ENCODE measurements at places on chromosomes 11 and 22. TPM values are rescaled to one million over a fixed set of nuclear protein-coding genes. Genes with fewer than 3 reads are reported as not detected.

C11orf21 gene
- 71.7 TPM for total RNA-seq

RAB3IL1 gene
- total RNA-seq: not detected

- H3K27me3 ChIP-seq: no peaks in the 10 kb centered on the region
- DNase-seq: no peak
- H3K27ac ChIP-seq: no peak overlapping the region
These were observed 169.6 kb upstream of the SYN3 start for GRCh38 chr22:33227791-33228190.

GRCh38 chr22:26124991-26125725 is 44.1 kb upstream of the SEZ6L start:
- no peaks in the 10 kb centered on the region for H3K4me1 ChIP-seq
- no peak overlapping the region for H3K4me3 ChIP-seq
- no peak overlapping the region for H3K27ac ChIP-seq

SYT8 gene
- not detected for total RNA-seq

DNA sequence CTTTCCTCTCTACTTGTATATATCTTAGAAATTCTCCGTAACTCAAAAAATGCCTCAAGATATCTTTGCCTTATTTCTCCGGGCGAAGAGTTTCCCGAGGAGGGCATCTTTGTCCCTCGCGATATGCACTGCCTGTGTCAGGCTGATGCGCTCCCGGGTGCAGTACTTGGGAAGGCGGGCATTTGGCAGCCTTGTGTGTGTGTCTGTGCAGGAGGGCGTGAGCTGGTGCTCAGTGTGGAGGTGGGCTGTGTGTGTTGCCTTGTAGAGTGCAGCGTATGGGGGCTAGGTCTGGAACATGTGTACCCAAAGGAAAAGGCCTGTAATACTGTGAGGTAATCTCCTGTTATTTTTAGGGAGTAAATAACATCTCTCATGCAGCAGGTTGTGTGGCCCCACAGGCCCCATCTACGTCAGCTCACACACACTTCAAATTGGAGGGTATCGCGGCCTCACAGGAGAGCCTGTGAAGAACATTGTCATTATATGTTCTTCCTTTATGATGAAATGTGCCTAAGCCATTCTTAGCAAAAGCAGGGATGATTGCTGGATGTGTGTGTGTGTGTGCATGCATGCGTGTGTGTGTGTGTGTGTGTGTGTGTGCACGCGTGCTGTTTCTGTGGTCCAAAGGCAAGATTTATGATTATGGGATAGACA is 77.5 kb downstream of the KCNJ1 start:
- H3K4me1 ChIP-seq: peaks cover 2% of the 10 kb centered on the region
- DNase-seq: no peak
- H3K27ac ChIP-seq: no peak overlapping the region
- H3K36me3 ChIP-seq: peaks cover 88% of the 10 kb centered on the region
- H3K27me3 ChIP-seq: no peaks in the 10 kb centered on the region

CYP2D6 gene
- 7.5 TPM for total RNA-seq

MMP13 gene
- total RNA-seq: not detected

DNA sequence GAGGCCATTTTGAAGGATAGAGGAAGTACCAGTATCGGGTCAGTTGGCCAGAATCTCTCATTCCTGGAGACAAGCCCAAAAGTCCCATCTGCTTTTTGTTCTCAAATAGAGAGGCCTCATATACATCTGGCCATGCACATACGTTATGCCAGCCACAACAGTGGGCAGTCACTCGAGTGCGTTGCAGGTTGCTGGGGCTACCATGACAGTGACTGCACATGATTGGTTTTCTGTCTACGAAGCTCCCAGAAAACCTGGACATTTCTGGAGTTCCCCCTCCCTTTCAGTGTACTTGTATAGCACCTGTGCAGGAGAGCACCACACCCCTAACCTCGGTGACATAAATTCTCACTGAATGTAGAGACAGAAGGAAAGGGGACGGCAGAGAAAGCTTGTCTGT is 62.1 kb downstream of the C22orf31 start:
- no peaks in the 10 kb centered on the region for H3K4me1 ChIP-seq
- H3K27ac ChIP-seq: no peak overlapping the region
- no peaks in the 10 kb centered on the region for H3K36me3 ChIP-seq
- no peak for DNase-seq
- H3K27me3 ChIP-seq: peaks cover 6% of the 10 kb centered on the region
- no peak overlapping the region for H3K4me3 ChIP-seq

C1QTNF5 gene
- total RNA-seq: not detected

- no peak overlapping the region for H3K27ac ChIP-seq
- H3K27me3 ChIP-seq: no peaks in the 10 kb centered on the region
- DNase-seq: peak; percentile 39
- no peak overlapping the region for H3K4me3 ChIP-seq
- peaks cover 14% of the 10 kb centered on the region for H3K4me1 ChIP-seq
These were observed 10.5 kb downstream of the TOLLIP start for GRCh38 chr11:1298695-1299492.

PATL1 gene
- total RNA-seq: 51.8 TPM

GDPD4 gene
- total RNA-seq: not detected

PNPLA3 gene
- total RNA-seq: not detected

NNMT gene
- not detected for total RNA-seq

GRCh38 chr11:101863361-101863760 is 51.4 kb upstream of the CEP126 start:
- no peaks in the 10 kb centered on the region for H3K36me3 ChIP-seq
- no peaks in the 10 kb centered on the region for H3K4me1 ChIP-seq
- DNase-seq: no peak
- no peak overlapping the region for H3K4me3 ChIP-seq

DNA sequence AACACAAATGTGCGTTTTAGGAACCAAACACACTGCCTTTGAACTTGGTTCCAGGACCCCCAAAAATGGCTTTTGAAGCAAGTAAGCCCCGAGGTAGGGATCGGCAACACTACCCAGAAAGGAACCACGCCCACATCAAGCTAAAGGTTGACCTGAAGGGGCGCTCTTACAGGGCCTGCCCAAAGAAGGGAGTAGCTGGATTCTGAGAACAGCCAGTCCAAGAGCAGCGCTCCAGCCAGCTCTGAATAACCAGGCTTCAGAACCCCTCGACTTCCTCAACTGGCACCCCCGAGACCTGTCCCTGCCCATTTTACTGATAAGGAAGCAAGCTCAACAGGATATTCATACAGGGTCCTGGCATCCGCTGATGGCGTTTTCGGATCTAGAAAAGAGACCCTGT is 18.9 kb upstream of the MOB2 start:
- H3K4me1 ChIP-seq: peaks cover 37% of the 10 kb centered on the region
- DNase-seq: no peak

DNA sequence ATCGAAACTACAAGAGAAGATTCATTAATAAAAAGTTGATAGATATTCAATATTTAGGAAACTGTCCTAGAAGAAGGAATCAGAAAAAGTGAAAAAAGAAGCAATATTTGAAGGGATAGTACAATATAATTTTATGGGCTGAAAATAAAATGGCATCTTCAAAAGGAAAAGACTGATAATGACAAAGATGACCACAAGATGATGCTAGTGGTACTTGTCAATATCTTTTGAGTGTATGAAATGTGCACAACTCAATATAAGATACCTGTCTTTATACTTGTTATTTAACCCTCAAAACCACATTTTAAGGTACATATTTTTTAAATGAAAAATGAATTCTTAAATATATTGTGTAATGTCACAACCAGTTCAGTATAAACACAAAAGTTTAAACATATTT is 1059.6 kb upstream of the RAG2 start:
- no peak for DNase-seq
- no peaks in the 10 kb centered on the region for H3K4me1 ChIP-seq
- H3K27ac ChIP-seq: no peak overlapping the region

- peaks cover 2% of the 10 kb centered on the region for H3K27me3 ChIP-seq
- no peak overlapping the region for H3K4me3 ChIP-seq
- no peak for DNase-seq
- H3K27ac ChIP-seq: no peak overlapping the region
- H3K4me1 ChIP-seq: no peaks in the 10 kb centered on the region
These were observed 2.4 kb downstream of the UBQLN3 start for GRCh38 chr11:5507177-5507932.

DNA sequence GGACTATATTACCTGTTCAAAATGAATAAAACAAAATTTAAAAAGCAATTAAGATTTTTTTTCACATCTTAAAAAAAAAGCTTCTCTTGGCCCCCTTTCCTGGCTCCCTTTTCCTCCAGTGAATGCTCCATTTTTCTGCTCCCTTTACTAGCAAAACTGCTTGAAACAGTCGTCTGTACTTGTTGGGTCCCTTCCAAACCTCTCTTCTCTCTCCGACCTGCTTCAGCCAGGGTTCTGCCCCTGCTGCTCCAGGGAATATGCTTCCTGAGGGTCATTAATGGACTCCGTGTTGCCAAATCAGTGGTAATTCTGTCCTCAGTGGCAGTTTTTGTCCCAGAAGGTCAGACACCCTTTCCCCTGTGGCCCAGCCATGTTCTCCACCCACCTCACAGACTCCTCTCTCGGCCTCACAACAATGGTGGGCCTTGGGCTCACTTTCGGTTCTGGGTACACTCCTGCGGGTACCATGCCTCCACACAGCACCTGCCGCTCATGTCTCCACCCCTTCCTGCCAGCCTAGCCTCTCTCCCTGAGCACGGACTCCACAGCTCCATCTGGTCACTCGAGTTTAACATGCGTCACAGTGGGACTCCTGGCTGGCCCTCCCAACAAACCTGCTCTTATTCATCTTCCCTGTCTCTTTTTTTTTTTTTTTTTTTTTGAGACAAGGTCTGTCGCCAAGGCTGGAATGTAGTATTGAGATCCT is 7.8 kb upstream of the POLR3H start:
- no peak overlapping the region for H3K4me3 ChIP-seq
- H3K27ac ChIP-seq: no peak overlapping the region
- H3K36me3 ChIP-seq: no peaks in the 10 kb centered on the region
- H3K4me1 ChIP-seq: no peaks in the 10 kb centered on the region

DNA sequence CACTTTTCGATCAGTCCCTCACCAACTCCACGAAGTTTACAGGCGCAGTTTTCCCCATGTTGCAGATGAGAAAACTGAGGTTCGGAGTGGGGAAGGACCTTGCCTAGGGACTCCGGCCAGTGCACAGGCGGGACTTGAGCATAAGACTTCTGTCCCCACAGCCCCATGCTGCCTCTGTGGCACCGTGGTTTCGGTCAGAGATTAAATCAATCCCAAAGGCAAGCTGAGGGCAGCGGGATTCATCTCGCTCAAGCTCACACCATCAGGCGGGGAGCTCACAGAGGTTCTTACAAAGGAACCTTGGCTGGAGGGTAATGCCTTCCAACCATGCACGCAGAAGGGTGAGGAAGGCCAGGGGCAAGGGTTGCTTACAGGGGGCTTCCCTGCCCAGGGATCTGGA is 115.5 kb downstream of the PHF21B start:
- no peaks in the 10 kb centered on the region for H3K4me1 ChIP-seq
- H3K27ac ChIP-seq: no peak overlapping the region
- H3K27me3 ChIP-seq: no peaks in the 10 kb centered on the region
- no peak overlapping the region for H3K4me3 ChIP-seq
- no peaks in the 10 kb centered on the region for H3K36me3 ChIP-seq

- no peaks in the 10 kb centered on the region for H3K4me1 ChIP-seq
- no peak for DNase-seq
- H3K4me3 ChIP-seq: no peak overlapping the region
- H3K36me3 ChIP-seq: peaks cover 93% of the 10 kb centered on the region
- no peaks in the 10 kb centered on the region for H3K27me3 ChIP-seq
These were observed 13.1 kb downstream of the CRY2 start for GRCh38 chr11:45860348-45860747.

OR4C15 gene
- total RNA-seq: not detected

CHRM4 gene
- total RNA-seq: 3.7 TPM

DDI1 gene
- total RNA-seq: not detected

- H3K27me3 ChIP-seq: no peaks in the 10 kb centered on the region
- no peak overlapping the region for H3K4me3 ChIP-seq
- no peaks in the 10 kb centered on the region for H3K4me1 ChIP-seq
- H3K27ac ChIP-seq: no peak overlapping the region
- no peaks in the 10 kb centered on the region for H3K36me3 ChIP-seq
- DNase-seq: no peak
These were observed 22.6 kb downstream of the CALCA start for GRCh38 chr11:14949437-14950147.

DNA sequence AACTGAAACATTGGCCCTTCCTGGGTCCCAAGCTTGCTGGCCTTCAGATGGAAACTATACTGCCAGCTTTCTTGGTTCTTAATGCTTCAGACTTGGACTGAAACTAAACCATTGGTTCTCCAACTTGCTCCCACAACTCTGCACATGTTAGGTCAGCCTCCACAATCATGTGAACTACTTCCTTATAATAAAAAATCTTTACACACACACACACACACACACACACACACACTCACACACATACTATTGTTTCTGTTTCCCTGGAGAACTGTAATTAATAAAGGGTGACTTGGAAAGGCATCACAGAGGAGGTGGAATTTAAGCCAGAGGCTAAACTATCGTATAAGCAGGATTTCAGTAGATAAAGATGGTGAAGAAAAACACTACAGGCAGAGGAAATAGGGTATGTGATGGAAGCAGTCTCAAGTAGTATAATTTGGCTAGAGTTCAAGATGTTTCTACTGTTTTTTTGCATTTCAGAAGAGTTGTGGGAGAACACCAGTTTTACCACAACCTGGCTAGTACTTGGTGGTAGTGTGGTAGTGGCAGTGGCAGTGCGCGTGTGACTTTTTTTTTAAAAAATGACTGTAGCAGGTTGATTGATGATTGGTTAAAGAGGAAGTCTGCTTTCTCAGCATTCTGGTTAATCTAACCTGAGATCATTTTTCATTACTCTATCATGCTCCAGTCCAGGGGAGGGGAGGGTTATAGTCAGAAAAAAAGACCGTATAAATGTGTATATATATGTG is 70.1 kb downstream of the PDE3B start:
- peak overlapping the region; percentile 13 for H3K4me3 ChIP-seq
- DNase-seq: peak; percentile 12
- no peak overlapping the region for H3K27ac ChIP-seq
- no peaks in the 10 kb centered on the region for H3K27me3 ChIP-seq
- no peaks in the 10 kb centered on the region for H3K36me3 ChIP-seq

- H3K4me3 ChIP-seq: no peak overlapping the region
- H3K27me3 ChIP-seq: no peaks in the 10 kb centered on the region
- DNase-seq: no peak
- no peaks in the 10 kb centered on the region for H3K36me3 ChIP-seq
These were observed 35.0 kb downstream of the CWC15 start for GRCh38 chr11:94938095-94939055.

- peak; percentile 95 for DNase-seq
- H3K4me1 ChIP-seq: peaks cover 60% of the 10 kb centered on the region
- no peaks in the 10 kb centered on the region for H3K27me3 ChIP-seq
- H3K4me3 ChIP-seq: peak within 1 kb of the TSS; percentile 94
These were observed at the start of gene JOSD1 for GRCh38 chr22:38700789-38701628. TSS of gene JOSD1 (minus strand) at chr22:38700943. CDS start at chr22:38699987, 956 bp downstream.

TIGD3 gene
- total RNA-seq: 0.73 TPM
